ENCODE measurements at places on chromosomes 7 and 10. TPM values are rescaled to one million over a fixed set of nuclear protein-coding genes. Genes with fewer than 3 reads are reported as not detected.

- no peak for DNase-seq
Measured at GRCh38 chr7:5502721-5503243, 79.1 kb upstream of the TNRC18 start.

DNA sequence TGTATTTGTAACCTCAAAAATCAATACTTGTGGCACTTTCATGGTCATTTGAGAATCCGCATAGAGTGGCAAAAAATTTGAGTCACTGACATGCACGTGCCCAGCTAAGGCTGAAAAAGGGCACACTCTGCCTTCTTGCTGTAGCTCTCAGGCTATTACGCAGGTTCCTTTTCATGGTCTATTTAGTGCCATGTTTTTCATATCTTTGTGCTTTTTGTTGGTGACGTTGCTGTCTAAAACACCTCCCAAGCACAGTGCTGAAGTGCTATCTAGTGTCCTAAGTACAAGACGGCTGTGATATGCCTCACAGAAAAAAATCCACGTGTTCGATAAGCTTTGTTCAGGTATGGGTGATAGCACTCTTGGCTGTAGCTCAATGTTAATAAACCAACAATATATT, 50.9 kb downstream of the CREB3L2 start:
- DNase-seq, result peak; percentile 66

GRCh38 chr10:3932597-3933375, 147.8 kb upstream of the KLF6 start:
- no peak for DNase-seq

DNA sequence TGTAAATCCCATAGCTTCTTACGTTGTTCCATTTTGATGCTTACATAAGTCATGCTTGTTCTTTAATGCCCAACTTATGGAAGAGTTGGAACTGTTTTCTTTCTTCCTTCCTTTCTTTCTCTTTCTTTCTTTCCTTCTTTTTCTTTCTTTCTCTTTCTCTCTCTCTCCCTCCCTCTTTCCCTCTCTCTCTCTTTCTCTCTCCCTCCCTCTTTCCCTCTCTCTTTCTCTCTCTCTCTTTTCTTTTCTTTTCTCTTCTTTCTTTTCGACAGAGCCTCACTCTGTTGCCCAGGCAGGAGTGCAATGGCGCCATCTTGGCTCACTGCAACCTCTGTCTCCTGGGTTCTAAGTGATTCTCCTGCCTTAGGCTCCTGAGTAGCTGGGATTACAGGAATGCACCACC, 18.9 kb downstream of the FAM131B start:
- no peak for DNase-seq

- DNase-seq, result no peak
Measured at GRCh38 chr7:15239801-15240200, 322.0 kb downstream of the AGMO start.

The GIMAP4 gene
- polyA plus RNA-seq, result 17.8 TPM

All from large intestine (tissue), 12 donors.